ENCODE measurements at places on chromosomes 7 and 10.

- DNase-seq = no peak
Observed at GRCh38 chr7:553636-554111, 34.0 kb upstream of the PDGFA start.

GRCh38 chr10:12428447-12429135 is 79.2 kb downstream of the CAMK1D start:
- DNase-seq = no peak

DNA sequence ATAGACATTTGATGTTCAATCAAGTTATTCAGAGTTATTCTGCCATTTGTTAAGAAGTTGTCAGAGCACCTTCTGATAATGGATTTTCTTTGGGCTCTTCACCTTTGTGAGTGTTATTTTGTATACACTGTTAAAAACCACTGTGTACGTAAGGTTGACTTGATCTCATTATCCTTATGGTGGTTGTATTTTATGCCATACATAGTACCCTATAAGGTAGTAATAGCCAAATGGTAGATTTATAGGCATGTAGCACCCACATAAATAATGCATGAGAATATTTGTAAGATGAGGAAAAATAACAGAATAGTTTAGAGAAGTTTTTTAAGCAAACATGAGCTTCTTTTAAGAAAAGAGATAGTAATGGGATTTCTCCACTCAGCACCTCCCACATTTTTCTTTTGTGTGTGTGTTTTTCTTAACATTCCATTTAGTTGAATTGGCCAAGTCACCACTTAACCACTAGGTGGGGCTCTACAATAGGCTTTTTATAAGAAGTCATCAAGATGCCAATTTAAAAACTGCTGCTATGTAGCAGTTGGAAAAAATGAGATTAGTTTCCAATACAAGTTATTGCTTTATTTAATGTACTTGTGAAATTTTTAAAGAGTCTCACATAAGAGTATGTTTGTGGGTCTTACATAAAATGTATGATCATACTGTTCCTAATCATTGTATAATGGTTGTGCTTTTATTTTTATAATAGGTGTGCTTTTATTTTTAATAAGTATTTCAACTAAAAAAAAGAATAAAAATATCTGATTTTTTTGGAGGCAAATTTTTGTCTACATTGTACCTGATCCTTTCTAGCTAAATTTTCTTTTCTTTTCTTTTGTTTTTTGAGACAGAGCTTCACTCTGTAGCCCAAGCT is 41.1 kb upstream of the STMP1 start:
- DNase-seq = peak; percentile 88

- no peak for DNase-seq
Observed at GRCh38 chr10:11004144-11005077, 13.3 kb upstream of the CELF2 start.
